ENCODE measurements at places on chromosomes 11 and 22.

DNA sequence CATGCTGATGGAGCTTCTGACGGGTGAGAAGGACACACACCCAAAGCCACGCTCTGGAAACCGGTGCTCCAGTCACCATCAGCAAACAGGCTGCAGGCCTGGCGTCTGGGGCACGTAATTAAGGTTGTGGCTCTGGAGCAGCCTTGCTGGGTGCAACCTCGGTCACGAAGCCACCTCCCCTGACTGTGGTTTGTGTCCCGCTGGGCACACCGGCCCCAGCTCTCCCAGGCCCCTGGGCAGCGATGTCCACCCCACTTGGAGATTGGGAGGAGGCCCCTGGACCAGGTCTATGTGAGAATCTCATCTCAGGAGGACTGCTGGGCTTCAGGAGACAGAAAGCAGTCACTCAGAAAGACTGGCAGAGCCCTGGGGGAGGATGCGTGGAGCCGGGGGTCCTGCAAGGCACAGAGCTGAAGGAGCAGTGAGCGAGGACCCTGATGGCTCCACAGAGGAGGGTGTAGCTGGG lies 631.6 kb downstream of the BRD1 start:
- no peak for DNase-seq

DNA sequence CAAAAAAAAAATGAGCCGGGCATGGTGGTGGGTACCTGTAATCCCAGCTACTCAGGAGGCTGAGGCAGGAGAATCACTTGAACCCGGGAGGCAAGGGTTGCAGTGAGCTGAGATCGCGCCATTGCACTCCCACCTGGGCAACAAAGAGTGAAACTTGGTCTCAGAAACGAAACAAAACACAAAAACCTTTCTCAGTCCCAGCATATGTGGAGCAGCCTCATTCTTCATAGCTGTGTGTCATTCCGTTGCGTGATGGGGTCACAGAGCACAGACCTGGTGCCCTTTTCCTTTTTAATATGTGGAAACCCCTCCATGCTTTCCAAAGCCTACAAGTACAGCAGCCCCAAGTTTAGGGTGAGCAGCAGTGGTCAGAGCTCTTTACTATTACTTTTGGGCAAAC lies 13.7 kb downstream of the PEX26 start:
- no peak for DNase-seq

DNA sequence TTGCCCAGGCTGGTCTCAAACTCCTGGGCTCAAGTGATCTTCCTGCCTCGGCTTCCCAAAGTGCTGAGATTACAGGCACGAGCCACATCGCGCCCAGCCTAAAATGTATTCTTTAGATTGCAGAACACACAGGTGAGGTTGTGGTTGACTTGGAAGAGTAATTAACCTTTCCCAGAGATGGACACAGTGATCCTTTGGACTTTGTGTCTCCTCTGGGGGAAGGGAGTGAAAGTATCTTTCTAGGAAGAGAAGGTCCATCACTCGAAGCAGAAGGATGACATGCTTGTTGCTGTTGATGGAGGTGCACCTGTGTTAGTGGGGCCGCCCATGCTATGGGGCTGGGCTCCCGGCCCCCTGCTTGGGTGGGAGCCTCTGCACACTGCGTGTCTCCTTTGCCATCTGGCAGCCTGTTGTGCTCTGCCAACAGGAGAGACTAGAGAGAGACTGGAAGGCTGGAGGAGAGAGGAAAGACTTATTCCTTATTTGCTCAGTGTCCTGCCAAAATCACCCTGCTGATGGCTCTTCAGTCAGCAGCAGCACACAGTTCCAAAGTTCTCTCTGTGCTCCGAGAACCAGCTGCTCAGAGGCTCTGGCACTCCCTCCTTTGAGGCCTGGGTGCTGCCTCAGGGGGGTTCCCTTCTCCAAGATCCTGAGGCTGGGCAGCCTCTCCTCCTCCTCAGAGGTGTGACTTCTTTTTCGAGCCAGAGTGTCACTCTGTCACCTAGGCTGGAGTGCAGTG lies 33.1 kb upstream of the CYB5R3 start:
- DNase-seq = no peak

GRCh38 chr11:122103321-122103720 lies 12.7 kb downstream of the BLID start:
- DNase-seq = no peak

DNA sequence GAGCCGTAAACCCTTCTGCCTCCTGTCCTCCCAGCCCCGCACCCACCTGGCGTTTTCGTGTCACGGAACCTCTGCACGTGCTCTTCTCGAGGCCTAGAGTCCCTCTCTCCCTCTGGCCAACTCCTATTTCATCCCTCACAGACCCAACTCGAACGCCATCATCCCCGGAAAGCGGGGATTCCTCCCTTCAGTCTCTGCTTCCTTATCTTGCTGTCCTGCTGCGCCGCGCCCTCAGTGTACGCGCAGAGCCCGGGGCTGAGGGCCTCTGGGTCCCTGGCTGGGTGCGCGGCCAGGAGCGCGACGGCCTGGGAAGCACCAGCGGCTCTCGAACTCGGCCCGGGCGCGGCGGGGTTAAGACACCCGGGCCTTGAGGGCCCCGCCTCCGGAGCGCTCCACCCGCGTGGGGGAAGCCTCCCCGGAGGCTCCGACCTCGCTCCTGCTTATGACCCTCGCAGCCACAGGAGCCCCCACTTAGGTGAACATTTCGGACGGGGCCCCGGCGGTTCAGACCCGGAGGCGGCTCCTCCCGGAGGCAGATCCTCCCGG lies 398 bp upstream of the ATG16L2 start:
- no peak for DNase-seq

GRCh38 chr11:70720281-70720680 lies 322.0 kb downstream of the CTTN start:
- no peak for DNase-seq

- DNase-seq = no peak
Observed at GRCh38 chr11:44831605-44832394, 105.0 kb downstream of the TSPAN18 start.

DNA sequence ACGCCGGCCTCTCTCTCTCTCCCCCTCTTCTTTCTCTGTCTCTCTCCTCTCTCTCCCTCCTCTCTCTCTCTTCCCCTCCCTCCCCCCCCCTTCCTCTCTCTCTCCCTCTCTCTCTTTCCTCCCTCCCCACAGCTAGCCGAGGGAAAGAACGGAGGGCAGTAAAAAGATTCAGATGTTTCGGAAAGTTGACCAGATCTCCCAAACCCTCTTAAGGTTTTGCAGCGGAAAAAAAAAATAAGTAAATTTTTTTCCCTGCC lies 195 bp upstream of the ALX4 start:
- DNase-seq = no peak

GRCh38 chr11:12585861-12586260 lies 88.4 kb upstream of the TEAD1 start:
- DNase-seq = no peak

DNA sequence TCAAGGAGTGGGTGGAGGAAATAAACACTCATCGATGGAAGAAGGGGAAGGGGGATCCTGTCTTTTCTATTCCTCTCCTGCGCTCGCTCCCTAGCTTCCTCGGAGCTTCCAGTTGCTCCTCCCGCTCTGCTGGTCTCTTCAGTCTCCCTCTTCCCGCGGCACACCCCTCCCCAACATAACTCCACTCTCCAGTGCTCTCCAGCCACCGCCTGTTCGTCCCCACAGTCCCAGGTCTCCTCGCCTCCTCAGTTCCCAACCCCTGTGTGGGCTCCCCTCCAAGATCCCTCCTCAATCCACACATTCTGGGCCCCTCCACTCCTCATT lies 438 bp downstream of the ZW10 start:
- DNase-seq = no peak

GRCh38 chr11:131824771-131825170 lies 454.4 kb downstream of the NTM start:
- no peak for DNase-seq

DNA sequence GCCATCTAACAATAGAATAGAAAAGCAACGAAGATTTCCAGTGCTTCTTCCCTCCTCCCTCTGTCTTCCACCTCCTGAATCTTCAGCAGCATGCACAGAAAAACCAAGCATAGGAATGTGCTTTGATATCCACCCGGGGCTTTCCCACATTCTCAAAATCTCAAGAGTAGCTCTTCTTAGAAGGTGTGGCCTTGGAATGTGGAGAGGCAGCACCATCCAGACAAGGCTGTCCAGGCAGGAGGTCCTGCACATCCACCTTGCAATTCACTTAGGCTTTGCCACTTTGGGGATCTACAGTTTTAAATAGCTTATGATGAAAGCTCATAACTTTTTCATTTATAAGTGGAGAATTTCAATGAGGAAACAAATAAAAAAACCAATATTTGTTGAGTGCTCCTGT lies 72.9 kb downstream of the KIRREL3 start:
- DNase-seq = no peak

GRCh38 chr11:113689768-113690618 lies 16.1 kb downstream of the TMPRSS5 start:
- DNase-seq = no peak

- DNase-seq = no peak
Observed at GRCh38 chr11:9344061-9344680, 29.8 kb upstream of the TMEM41B start.

- no peak for DNase-seq
Observed at GRCh38 chr11:92865352-92865751, 104.1 kb upstream of the MTNR1B start.

GRCh38 chr11:121521145-121522042 lies 68.6 kb upstream of the SORL1-AS1 start:
- DNase-seq = no peak

- DNase-seq = no peak
Observed at GRCh38 chr11:2663506-2663905, 36.3 kb downstream of the KCNQ1OT1 start.

DNA sequence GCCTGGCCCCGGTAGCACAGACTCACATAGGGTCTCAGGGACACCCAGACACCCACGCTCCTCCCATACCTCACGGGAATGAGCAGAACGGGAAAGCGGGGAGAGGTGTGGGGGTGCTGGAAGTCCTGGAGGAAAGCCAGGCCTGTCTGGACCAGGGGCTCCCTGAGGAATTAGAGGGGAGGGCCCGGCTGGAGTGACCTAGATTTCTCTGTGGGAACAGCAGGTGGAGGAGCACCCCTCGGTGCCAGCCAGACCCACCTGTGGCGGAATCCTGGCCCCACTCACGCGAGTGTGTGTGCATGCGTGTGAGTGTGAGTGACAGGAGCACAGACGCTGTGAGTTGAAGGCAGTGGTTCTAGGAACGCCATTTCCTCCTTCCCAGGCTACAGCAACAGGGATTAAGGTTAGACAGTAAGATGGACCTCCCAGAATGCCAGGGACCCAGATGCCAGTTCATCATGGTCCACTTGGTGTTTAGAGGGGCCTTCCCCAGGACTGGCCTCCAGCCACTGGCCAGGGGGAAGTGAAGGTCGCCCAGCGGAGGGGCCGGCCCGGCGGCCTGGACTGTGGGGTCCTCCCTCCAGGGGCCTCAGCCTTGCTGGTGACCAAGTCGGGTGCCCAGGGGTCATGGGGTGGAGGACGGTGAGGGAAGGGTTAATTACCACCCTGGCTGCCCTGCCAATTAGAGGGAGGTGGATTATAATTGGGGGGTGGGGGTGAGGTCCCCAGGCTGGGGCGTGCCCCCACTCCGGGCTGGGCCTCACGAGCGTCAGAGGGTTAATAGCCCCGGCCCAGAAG lies 1.0 kb downstream of the PKP3 start:
- DNase-seq = no peak

DNA sequence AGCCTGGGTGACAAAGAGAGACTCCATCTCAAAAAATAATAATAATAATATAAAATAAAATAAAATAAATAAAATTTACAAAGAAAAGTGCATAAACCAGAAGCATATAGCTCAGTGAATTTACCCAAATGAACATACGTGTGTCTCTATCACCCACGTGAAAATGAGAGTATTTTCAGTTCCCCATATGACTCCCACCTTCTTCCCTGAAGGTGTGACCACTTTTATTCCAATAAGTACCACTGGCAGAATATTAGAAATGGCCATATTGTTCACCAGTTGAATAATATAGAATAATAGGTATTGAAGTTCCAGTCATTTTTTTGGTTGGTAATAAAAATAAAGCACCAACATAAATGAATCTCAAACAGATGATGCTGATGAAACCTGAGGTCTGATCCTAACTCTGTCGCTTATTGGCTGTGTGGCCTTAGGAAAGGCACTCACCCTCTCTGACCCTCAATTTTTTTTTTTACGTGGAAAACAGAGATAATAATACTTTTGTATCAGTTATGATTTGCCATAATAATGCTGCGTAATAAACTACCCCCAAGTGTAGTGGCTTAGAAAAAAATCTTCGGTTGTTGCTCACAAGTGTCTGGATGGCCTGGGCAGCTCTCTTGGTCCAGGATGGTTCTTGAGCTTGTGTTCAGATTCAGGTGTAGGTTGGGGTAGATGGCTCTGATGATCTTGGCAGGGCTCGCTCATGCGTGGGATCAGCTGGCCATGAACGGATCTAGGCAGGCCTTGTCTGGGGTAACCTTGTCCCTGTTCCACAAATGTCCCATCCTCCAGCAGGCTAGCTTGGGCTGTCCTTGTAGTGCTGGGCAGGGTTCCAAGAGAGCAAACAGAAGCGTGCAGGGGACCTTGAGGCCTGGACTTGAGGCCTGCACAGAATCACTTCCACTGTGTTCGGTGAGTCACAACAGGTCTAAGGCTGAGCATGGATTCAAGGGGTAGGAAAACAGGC lies 88.1 kb downstream of the MYO18B start:
- no peak for DNase-seq

DNA sequence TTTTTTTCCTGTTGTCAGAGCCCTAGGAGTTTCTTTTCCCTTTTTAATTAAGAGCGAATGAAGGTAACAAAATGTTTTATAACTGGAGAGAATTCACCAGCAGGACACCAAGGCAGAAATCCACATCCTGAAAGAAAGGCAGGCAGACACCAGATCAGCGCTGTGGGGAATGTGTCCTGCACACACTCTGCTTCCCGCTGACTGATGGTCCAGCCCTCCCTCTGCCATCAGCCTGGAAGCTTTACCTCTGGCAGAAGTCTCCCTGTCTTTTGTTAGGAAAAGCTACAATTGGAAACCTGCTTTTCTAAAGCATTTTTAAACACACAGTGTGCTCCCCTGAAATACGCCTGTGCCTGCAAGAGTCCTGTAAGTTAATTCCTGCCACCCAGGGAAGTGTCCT lies 638.5 kb downstream of the NTM start:
- no peak for DNase-seq

GRCh38 chr11:66070604-66071380 lies 720 bp downstream of the PACS1 start:
- DNase-seq = no peak

- no peak for DNase-seq
Observed at GRCh38 chr22:38477585-38477984, 9.7 kb downstream of the KDELR3 start.

DNA sequence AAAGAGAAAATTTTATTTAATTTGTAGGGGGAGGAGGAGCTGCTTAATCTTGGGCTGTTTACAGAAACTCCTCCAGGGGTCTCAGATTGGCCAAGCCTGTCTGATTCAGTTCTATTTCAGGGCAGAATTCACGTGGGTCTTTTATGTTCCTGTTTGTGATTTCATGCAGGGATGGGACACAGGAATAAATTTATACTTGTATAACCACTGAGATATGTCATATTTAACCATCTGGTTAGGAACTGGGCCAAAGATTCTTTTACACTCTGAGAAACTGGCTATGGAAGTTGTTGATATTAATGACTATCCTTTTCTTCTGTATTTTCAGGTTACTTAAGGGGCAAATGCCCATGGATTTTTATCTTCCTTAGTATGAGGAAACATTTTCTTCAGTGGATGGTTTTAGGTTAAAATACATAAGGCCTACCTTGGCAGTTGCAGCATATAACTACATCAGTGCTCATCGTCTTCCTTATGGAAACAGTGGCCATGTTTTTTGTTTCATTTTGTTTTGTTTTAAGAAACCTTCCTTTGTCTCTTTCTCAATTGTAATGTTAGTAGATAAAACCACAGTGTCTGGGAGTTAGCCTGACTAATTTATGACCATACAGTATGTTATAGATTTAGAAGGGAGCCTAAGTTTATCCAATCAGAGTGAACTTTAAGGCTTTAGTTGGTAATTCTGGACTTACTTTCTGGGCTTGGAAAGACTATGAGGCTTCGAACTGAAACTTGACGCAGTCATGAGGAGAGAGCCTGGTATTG lies 132.4 kb upstream of the ANO3 start:
- peak; percentile 71 for DNase-seq

Measured in smooth muscle cell of the brain vasculature (primary cell).